SK-N-MC (cell line): ENCODE measurements at places on chromosomes 3 and 15.

DNA sequence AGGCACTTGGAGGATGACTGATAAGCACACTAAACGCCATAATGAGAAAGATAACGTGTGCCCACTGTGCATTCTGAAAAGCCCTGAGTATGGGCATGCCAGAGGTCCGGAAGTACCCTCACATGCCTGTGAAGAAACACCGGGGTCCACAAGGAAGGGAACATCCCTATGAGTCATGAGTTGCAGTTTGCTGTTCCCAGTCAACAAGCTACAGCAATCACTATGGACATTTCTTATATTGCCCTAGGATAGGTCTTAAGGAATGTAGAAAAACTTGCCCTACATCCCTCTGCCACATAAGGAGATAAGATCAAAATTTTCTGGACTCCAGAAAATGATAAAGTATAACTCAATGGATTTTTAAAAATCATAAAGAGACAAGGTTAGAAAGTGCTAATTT is 9.9 kb downstream of the MB21D2 start:
- DNase-seq, result no peak

DNA sequence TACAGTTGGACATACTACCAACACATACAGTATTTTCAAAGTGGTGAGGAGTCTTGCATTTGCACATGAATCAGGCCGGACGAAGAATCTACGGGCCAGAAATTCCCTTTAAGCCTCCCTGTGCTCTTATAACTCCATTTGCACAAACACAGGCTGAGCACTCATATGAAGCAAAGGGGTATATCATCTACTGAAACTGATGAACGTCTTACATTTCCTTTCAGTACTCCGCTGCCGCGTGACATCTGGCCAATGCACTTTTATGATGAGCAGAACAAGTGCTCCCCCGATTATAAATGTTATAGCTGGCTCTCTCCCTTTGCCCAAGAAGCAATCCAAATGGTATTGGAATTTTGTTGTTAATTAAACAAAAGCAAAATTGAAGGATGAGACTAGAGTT is 110.3 kb upstream of the ICE2 start:
- no peak for DNase-seq

- no peak for DNase-seq
Observed at GRCh38 chr15:96199111-96199510, 131.4 kb upstream of the NR2F2 start.

GRCh38 chr3:73582535-73582934 is 42.2 kb downstream of the PDZRN3 start:
- no peak for DNase-seq

DNA sequence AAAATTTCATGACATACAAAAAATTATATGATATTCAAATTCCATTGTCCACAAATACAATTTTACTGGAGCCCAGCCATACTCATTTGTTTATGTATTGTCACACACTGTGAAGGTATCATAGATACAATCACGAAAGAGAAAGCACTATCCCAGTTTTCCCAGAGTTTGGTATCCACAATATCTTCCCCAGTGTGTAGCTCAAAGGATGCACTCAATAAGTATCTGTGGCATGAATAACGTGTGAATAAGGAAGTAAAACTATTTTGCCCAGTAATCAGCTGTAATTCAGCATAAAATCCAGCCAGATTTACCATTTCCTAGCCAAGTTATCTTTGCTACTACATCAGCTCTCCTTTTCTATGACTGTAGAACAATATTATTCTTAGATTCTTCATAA is 131.3 kb upstream of the KCNMB2 start:
- no peak for DNase-seq

- DNase-seq, result no peak
Observed at GRCh38 chr3:152491922-152492321, 223.2 kb downstream of the MBNL1 start.

- no peak for DNase-seq
Observed at GRCh38 chr3:129315223-129315997, 36.7 kb downstream of the HMCES start.

- no peak for DNase-seq
Observed at GRCh38 chr3:116929505-116930222, 220.1 kb downstream of the TUSC7 start.

GRCh38 chr3:193346259-193346658 is 32.3 kb downstream of the ATP13A5 start:
- no peak for DNase-seq

- no peak for DNase-seq
Observed at GRCh38 chr3:69288161-69288895, 97.6 kb downstream of the FRMD4B start.

DNA sequence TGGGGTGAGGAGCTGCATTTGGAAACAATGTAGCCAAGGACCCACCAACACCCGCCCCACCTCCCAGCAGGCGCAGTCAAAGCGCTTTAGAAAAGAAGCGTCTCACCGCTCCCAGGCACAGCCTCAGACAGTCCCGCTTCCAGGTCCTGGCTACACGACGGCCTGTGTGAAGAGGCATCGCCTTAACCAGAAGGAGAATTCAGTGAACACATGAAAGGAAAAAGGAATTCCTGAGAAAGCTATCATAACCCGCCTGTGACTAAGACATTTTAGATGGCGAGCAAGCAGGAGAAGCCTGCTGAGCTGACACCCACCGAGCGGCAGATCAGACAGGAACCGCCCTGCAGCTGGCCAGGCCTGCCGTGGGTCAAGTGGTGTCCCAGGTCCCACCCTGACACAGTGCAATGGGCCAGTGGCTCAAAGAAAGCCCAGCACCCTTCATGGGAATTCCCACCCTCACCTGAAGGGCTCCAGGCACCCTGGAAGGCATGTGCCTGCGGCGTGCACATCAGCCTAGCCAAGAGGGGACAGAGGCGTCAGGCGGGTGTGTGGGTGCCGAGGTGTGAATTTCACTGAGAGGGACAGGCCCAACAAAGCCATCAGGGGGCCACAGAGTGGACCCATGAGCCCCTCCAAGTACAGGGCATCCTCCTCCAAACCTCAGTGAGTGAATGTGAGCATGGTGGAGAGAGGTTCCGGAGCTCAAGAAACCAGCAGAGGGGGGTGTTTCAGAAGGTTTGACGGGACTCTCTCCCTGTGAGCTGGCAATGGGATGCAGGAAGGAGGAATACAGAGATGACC is 144.8 kb downstream of the NSMCE3 start:
- DNase-seq, result no peak

GRCh38 chr3:100470951-100471350 is 21.5 kb upstream of the TMEM45A start:
- DNase-seq, result no peak

- no peak for DNase-seq
Observed at GRCh38 chr15:49664716-49665115, 43.9 kb downstream of the DTWD1 start.

DNA sequence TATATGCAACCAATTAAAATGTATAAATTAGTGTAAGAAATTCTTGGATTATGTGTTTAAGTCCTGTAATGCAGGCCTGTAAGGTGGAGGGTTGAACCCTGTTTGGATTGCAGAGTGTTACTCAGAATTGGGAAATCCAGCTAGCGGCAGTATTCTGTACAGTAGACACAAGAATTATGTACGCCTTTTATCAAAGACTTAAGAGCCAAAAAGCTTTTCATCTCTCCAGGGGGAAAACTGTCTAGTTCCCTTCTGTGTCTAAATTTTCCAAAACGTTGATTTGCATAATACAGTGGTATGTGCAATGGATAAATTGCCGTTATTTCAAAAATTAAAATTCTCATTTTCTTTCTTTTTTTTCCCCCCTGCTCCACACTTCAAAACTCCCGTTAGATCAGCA is 65.4 kb upstream of the ACAD9 start:
- DNase-seq, result peak; percentile 87

DNA sequence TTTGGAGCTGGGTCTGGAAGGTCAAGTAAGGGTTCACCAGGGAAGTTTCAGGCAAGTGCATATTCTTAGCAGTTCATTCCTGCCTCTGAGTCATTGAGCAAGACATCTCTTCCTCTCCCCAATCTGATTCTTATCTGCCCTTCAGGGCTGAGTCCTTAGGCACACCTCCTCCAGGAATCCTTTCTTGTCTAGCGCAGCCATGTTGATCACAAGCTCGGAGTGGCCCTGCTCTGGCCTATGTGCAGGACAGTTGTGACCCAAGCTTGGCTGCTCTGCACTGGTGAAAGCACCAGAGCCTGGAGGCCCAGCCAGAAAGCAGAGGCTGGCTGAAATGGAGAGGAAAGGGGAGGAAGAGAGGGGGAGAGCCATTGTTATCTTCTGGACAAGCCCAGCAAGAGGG is 30.9 kb upstream of the MRPS22 start:
- DNase-seq, result no peak

GRCh38 chr15:50298340-50298739 is 32.8 kb upstream of the HDC start:
- DNase-seq, result no peak

- DNase-seq, result no peak
Observed at GRCh38 chr15:89799918-89800498, 14.6 kb downstream of the ANPEP start.

DNA sequence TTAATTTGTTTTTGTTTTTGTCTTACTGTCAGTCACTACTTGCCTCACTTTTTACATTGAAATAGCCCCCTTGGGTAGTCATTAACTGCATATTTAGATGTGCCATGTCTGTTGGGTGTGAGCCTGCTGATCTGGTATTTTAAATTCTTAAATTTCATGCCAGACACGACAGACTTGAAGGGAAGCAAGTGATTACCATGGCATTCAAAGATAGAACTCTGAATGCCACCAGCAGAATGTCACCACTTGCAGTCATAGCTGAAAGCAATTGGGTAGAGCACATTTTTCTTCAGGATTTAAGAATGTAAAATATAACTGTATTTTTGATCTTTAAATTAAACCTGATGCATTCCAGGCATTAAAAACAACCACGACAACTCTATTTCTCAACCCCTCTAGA is 396.5 kb upstream of the ATP10A start:
- DNase-seq, result no peak

DNA sequence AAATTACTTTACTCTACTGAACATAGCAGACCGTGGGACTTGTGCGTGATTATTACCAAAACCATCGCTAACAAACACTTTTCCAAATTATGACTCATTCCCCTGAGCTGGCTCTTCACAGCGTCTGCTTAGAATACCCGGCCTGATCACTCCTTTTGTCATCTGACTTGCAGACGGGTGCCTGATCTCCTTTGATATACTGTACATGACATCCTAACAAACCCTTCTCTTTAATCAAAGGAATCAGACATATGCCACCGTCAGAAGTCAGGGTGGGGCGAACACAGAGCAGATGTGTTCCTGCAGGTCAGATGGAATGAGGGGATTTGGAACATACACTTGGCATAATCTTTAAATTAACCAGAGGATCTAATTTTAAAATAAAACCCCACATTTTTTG is 48.5 kb upstream of the SH3GL3 start:
- DNase-seq, result no peak
